ENCODE measurements at places on chromosomes 4 and X.

DNA sequence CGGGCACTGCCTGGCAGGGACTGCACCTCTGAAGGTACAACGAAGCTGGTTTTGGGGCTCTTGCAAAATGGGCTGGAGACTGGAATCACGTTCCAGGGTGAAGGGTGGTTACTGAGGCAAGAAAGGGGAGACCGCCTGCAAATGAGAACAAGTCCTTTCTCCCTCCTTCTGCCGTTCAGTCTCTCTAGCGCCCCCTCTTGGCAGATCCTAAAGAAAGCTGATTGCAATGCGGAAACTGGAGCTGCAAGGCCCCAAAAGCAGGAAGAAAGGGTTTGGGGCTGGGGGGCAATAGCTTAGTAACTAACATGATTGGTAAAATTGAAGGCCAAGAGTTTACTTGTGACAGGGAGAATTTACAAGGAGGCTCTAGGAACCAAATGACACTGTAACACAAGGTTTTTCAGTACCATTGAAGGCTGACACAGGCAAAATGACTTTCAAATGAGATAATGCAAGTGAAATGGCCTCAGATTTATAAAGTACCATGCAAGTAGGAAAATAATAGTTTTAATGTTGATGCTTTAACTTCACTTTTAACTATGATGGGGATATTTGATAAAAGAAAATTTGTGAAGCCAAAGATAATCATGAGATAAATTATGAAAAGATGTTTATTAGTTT is 222.7 kb upstream of the HAND2 start:
- DNase-seq: no peak

DNA sequence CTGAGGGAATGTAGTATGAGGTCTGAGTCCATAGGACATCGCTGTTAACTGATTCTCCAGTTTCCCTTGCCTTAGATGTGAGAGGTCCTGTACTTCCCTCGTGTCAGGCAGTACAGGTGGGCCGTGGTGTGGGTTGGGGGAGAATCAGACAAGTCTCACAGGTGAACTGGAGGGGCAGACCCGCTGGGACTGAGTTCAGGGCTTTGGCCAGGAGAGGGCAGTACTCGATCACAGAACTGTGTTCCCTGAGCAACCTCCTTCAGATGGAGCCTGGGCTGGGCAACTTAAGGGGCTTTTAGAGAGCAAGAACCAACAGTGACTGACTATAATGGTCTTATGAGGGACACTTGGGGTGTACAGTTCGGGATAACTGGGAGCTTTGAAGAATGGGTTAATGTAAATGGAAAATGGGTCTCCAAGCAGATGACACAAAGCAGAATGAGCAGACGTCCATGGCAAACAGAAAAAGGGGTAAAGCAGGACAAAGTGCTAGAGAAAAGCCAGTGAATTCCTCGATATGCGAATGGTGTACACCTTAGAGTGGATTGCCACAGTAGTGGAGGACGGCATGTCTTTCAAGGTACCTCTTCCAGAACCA is 83.6 kb downstream of the CCNG2 start:
- peak; percentile 57 for DNase-seq

DNA sequence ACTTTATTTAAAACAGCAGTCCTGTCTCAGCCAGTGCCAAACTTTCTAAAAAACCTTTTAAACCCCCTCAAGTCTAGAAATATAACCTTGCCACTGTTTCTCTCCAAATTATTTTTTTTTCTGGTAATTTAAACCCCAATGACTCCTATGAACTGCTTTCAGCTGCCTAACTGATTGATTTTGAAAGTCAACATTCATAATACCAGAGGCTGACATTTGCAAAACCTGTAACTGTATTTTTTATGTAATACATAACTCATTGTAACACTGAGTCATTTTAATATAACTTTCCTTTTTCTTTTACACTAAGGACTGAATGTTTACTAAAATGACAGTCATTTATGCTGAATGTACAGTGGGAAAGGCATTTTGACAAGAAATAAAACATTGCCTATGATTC is 19.1 kb upstream of the EGFL6 start:
- DNase-seq: no peak

- DNase-seq: no peak
Observed at GRCh38 chr4:70994069-70994366, 569 bp downstream of the DCK start.

DNA sequence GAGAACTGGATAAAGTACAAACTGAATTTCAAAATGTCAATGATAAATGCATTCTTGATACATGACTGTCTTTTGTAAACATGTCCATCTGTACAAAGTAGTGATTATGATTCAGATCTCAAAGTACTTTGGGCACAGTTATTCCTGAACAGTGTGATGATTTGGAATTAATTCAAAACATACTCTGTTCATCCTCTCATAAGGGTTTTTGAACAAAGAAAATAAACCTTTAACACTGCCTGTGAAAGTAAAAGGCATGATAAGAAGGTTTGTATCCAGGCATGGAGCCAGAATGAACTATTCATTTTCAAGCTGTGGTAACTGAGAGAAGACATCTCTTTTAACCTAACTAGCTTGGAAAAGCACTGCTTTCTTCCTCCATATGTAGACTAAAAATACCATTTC is 883 bp upstream of the KLHL4 start:
- DNase-seq: no peak

DNA sequence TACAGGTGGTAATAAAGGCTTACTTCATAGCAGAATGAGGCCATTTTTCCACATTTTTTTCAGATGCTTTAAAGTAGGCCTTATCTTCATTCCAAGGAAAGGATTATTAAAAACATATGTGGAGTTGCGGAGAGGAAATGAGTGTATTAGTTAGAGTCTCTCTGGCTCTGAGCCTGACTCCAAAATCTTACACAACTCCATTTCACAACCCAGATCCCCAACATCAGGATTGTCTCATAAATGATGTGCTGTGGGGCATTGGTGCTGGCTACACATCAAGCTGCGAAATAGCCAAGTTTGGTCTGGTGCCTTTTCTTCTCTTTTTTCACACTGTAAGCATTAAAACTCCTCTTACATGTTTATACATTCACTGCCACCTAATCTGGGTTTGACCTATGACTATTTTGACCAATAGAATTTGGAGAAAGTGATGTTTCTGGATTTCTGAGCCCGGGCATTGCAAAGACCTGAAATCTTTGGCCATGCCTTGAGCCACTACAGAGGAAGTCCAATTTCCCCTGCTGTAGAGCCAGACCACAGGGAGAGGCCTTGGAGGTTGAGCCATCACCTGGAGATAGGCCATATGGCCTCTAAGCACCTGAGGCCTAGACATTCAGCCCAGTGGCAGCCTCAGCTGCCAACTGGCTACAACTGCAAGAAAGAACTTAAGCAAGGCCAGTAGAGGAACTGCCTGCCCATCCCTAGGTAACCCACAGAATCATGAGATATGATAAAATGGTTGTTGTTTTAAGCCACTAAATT is 16.7 kb upstream of the SOD3 start:
- DNase-seq: no peak

DNA sequence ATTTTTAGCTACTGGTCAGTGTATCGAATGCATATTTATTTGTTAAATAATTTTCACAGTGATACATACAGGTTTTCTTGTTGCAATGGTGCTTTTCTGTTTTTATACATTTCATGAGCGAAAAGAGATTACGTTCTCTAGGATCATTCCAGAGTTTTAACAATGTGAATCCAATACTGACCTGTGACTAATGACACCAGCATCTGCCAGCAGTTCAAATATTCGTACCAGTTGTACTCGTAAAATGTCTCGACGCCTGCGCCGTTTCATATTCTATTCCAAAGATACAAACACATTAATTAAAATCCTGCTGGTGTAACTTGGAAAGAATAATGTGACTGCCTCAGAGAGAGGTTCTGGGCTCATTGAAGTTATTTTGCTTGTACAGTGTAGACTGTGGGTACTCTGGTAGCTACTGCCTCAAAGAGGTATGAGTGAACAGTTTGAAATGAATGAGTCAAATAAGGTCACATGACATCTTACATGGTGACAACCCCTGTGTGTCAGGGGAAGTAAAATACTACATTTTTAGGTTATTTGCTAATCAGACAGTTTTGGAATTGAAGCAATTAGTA is 80.7 kb downstream of the ZAR1 start:
- DNase-seq: no peak

DNA sequence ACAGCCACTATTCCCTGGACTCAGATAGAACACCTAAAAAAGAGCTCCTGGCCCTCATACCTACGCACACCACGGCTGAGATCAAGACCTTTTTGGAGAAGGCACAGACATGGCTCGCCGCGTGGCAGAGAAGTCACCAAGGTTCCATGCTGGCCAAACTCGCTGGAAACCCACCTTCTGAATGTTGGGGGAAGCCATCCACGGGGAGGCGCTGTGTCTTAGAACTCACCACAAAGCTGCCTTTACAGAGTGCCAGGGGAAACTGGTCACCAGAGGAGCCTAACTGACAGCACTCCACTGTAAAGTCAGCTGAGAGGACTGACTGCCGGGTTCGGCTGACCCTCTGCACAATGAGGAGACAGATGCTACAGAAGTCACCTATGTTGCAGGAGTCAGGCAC is 97.9 kb downstream of the NEUROG2 start:
- no peak for DNase-seq

- no peak for DNase-seq
Observed at GRCh38 chr4:80831383-80832361, 198.8 kb upstream of the BMP3 start.

- DNase-seq: no peak
Observed at GRCh38 chrX:147180886-147181285, 366.3 kb upstream of the CXorf51A start.

- no peak for DNase-seq
Observed at GRCh38 chrX:372856-373640, 13.7 kb downstream of the PPP2R3B start.

DNA sequence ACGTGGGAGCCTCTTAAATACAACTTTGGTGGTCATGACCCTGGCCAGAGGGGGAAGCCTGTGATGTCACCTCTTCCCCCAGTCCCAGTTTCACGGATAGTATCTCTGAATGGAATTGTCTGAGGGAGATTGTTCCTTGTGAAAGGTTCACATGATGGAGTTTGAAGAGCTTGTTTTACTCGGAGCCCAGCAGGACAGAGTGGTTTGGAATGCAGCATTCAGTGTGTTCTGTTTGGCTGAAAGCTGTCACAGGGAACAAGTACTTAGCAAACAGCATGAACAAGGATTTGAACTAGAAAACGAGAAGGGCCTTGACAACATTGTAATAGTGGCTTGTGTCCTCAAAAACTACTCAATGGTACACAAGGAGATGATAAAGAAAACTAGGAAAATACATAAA is 133.9 kb upstream of the CXorf66 start:
- DNase-seq: no peak

- DNase-seq: peak; percentile 65
Observed at GRCh38 chrX:130086447-130087206, 23.7 kb downstream of the ELF4 start.

- no peak for DNase-seq
Observed at GRCh38 chr4:181578911-181579310, 664.3 kb upstream of the TENM3 start.

- DNase-seq: no peak
Observed at GRCh38 chr4:103011378-103012025, 8.0 kb downstream of the SLC9B1 start.

DNA sequence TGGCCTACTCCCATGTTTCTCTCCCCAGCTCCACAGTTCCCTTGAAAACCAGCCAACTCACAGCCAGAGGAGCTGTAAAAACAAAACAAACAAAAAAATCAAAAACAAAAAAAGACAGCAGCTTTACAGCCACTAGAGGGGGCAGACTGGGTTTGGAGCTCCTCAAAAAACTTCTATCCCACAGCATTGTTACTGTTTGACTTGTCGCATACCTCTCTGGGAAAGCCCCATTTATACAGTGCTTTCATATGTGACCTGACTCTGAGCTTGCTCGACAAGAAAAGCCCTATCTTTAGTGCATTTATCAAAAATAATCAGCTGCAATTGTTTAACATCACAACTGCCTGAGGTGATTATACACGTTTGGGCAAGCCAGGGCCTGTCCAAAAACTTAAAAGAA is 21.6 kb downstream of the TSPAN6 start:
- no peak for DNase-seq

GRCh38 chr4:77801260-77801608 is 17.9 kb downstream of the CNOT6L start:
- DNase-seq: no peak

DNA sequence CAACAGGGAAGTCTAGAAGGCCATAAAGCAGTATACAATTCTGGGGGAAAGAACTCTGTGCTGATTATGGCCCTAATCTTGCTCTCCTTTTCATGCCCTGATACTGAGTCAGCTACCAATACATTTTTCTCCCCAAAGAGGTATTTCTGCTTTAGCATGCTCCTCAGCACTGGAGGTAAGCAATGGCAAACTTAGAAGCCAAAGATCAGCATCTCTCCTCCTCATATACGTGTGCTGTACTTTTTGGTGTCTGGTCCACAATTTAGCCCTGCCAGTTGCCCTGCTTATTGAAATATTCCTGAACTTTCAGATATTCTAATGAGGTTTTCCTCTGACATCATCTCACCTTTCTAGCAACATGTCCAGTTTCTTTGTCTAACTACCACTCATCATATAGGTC is 226.2 kb downstream of the FSTL5 start:
- no peak for DNase-seq

- no peak for DNase-seq
Observed at GRCh38 chr4:142516686-142517526, 329.2 kb downstream of the INPP4B start.

DNA sequence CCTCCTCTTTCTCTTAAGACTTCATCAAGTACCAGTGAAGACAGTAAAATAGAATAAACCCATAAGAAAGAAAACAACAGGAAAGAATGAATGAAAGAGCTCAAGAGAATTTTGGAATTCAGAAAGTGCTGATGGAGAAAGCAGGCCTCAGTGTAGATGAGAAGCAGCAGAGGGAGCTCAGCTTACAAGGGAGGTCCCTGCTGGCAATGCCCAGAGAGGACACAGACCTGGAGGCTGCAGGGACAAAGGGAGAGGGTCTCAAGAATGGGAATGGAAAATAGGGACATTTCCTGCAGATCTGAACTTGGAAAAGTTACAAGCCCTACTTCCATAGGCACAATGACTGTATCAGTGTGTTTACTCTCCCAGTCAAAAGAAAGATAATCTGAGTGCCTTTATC is 64.5 kb upstream of the MAGEA10 start:
- no peak for DNase-seq

DNA sequence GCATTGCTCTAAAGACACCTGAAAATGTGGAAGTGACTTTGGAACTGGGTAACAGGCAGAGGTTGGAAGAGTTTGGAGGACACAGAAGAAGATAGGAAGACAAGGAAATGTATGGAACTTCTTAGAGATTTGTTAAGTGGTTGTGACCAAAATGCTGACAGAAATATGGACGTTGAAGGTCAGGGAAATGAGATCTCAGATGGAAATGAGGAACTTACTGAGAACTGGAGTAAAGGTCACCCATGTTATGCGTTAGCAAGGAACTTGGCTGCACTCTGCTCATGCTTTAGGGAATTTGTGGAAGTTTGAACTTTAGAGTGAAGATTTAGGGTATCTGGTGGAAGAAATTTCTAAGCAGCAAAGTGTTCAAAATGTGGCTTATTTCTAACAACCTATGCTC is 99.4 kb downstream of the FAM13A start:
- DNase-seq: no peak

- no peak for DNase-seq
Observed at GRCh38 chrX:111662292-111662691, 18.7 kb upstream of the ALG13 start.

- no peak for DNase-seq
Observed at GRCh38 chr4:40186665-40187014, 10.2 kb upstream of the RHOH start.
